ENCODE measurements at places on chromosomes 3 and 15.

DNA sequence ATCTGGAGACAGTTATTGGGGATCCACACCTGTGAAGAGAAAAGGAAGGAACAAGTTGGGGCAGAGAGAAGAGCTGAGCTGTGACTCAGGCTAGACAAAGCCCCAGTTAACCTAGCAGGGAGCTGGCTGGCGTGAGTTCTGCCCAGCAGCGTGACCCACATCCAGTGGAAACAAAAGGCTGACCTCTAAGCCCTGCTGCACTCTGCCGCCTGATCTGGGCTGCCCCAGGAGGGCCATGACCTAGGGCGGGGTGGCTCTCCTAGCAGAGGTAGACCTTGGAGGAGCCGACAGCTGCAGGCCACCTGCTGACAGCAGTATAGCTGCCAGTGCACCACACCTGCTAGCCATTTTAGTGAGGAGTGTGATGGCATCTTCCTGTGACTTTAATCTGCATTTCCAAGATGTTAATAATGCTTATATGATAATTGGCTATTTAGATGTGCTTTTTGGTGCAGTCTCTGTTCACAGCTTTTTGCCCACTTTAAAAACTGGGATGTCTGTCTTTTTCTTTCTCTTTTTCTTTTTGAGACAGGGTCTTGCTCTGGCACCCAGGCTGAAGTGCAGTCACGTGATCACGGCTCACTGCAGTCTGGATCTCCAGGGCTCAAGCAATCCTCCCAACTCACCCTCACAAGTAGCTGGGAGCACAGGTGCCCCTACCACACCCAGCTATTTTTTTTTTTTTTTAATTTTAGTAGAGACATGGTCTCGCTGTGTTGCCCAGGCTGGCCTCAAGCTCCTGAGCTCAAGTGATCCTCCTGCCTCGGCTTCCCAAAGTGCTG lies 78.1 kb downstream of the LSM3 start:
- no peak for DNase-seq

DNA sequence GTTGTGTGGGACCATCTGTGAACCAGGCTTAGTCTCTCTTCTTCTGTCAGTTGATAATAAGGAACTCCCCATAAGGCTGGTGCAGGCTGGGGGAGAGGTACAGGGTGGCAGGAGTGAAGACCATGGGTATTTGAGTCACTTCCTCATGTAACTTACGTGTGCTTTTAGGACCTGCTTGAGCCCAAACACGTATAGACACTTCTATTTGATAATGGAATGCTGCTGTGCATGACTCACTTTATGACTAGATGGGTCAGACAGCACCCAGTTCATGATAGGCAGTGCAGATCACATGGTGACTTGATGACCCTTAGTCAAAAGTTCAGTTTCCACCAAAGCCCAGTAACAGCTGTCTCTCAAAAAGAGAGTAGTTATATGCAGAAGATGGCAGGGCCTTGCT lies 490.9 kb downstream of the ZBBX start:
- DNase-seq, result peak; percentile 30

GRCh38 chr15:41259546-41260189 lies 28.6 kb downstream of the CHP1 start:
- DNase-seq, result no peak

GRCh38 chr3:178761024-178761423 lies 224.8 kb downstream of the KCNMB2 start:
- DNase-seq, result no peak

DNA sequence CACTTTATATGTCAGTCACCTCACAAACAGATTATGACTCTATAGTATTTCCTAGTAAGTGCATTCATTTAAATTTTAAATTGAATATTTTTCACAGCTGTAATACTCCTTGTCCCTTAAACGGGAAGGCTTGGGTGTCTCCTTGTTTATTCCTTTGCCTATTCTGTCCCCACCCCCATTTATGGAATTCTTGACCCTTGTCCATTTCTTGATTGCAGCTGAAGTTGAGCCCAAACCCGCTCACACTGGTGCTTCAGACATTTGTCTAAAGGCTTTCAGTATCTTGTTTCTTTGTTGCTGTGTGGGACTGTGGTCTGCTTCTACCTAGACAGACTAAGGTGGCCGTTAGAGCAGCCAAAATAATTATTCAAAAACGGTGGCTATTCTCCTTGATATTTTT lies 449.7 kb downstream of the FOXP1 start:
- DNase-seq, result no peak

GRCh38 chr3:196916221-196916620 lies 26.1 kb downstream of the NCBP2 start:
- DNase-seq, result no peak

DNA sequence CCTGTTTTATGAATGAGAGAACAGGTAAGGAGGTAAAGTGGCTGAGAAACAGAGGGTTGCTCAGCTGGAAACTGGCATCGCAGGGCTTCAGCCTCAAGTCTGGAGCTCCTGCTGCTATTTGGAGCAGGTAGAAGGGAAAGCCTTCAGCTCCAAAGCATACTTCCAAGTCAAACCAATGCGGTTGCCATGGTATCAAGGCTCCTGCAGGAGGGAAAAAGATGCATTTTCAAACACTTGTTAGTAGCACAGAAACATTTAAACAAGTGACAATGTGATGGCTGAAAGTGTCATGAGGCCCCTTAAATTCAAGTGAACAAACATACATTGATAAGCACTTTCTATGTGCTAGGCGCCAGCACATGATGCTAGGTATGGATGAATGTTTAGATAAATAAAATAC lies 60.4 kb downstream of the RYR3 start:
- no peak for DNase-seq

DNA sequence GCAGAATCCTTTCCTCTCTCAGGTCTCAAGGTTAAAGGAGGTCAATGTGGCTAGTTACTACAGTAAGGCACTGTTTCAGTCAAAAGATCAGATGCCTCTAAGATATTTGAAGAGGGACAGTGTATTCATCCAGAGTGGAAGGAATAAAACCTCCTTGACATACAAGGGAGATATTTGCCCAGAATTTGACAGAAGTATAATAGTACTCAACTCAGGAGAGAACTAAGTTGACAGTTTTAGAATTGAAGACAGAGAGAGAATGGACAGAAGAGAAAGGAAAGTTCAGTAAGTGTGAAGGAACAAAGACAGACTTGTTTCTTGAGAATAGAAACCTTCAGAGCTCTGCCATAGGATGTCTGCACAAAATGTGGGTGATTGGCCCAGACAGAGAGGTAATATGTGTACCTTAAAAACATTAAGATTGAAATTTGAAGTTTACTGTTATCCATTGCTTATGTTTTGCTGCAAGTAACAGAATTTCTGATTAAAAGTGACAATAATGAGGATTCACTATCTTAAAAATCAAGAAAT lies 507.1 kb downstream of the IGSF11 start:
- no peak for DNase-seq

- peak; percentile 76 for DNase-seq
These were observed 141.0 kb upstream of the MYRIP start for GRCh38 chr3:39668420-39668819.

- DNase-seq, result no peak
These were observed 13.6 kb downstream of the GRM2 start for GRCh38 chr3:51720292-51721061.

- no peak for DNase-seq
These were observed 335.5 kb downstream of the IL5RA start for GRCh38 chr3:2774481-2775249.

DNA sequence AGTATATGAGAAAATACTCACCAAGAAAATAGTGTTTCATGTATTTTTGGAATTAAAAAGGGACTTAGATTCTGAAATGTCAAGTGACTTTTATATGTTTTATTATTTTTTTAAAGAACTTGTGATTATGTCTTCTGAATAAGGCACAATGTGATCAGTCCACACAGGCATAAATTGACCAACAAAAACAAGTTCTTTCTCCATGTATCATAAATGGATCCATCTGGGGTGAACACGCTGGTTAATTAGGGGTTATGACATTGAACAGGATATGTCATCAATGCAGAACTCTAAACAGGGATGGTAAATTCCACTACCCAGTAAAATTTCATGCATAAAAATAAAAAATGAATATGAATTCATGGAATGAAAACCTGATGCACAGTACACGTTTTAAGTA lies 31.3 kb upstream of the PIK3CA start:
- no peak for DNase-seq

GRCh38 chr15:42356851-42357250 lies 2.5 kb upstream of the CAPN3 start:
- no peak for DNase-seq

- no peak for DNase-seq
These were observed 121.2 kb upstream of the PLXND1 start for GRCh38 chr3:129727707-129728106.

DNA sequence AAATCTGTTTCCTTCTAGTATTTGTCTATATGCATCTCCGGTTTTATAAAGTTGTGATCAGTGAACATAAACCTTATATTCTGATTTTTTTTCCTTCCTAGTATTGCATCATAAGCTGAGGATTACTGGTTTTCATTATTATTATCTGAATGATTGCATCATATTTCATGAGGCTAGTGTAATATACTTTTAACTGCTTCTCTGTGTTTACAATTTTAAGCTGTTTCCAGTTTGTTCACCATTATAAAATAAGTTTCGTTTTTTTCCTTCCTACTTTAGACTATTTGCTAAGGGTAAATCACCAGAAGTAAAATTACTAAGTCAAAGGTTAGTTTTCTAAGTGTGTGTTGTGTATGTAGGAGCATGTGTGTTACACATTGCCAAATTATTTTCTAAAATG lies 20.2 kb downstream of the SEMA6D start:
- DNase-seq, result no peak

- no peak for DNase-seq
These were observed 24.0 kb upstream of the TRH start for GRCh38 chr3:129950318-129951046.

DNA sequence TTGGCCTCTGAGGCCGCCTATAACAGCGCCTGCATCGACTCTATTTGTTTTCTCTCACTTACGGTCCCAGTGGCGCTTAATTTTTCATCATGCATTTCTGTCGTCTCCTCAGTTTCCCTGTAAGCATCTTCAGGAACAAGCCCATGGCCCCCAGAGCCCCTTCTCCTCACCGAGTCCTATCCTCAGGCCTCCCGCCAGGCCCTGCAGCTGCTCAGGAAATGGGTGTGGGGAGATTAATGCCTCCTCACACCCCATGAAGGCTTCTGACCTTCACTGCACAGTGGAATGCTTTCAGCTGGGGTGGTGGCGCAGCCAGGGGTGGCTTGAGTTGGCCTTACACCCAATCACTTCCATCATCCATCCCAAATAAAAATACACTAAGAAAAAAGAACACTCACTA lies 260.4 kb downstream of the FAM43A start:
- no peak for DNase-seq

- no peak for DNase-seq
These were observed 14.7 kb upstream of the KLF13 start for GRCh38 chr15:31311735-31312619.

Data from RKO (cell line).